Activated CD4-positive, alpha-beta memory T cell treated with anti-CD3 and anti-CD28 coated beads, Interleukin-2, amount 10 ng/mL, durations not matched to agents 7 days and 5 days (primary cell): ENCODE measurements at places on chromosomes 6 and 20.

DNA sequence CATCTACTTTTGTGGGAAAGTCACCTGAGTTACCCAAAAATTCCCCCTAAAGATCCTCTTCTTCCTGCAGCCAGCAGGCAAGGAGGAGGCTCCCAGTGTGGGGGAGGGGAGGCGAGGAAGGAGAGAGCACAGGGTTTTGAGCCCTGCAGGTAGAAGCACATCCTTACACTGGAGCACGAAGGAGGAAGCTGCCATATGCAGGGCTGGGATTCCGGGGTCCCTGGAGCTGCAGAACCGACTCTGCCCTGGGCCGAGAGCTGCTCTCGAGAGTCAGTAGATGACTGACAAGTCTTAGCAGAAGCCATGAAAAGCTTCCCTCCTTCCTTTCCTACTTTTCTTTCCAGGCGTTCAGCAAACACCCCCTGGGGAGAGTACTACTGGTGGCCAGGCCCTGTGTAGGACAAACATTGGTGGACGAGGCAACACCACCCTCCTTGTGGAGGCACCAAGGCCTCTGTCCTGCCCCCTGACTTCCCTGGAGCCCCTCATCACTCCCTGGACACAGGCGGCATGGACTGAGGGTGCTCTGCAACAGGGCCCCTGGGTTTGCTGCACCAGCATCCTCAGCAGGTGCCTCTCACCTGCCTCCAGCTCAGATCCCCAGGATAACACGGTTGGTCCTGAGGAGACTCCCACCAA is 211.7 kb upstream of the CST7 start:
- H3K36me3 ChIP-seq = no peaks in the 10 kb centered on the region
- no peaks in the 10 kb centered on the region for H3K27me3 ChIP-seq
- H3K4me3 ChIP-seq = no peak overlapping the region

DNA sequence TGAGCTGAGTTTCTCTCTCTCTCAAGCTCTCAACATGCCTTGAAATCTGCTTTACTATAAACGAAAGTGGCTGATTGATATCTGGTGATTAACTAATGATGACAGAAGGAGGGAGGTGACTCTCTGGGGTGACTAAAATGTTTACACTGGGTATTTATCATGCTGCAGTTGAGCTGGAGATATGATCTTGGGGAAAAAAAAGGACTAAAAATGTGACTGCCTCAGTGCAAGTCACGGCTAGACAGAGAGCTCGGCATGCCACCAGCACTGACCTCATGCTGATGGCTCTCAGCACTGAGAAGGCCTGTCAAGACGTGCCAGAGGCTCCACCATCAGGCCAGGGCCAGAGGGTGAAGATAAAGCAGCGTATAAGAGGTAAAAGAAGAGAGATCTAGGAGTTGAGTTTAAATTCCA is 103.1 kb upstream of the SPACA1 start:
- H3K4me3 ChIP-seq = no peak overlapping the region
- H3K36me3 ChIP-seq = no peaks in the 10 kb centered on the region
- peaks cover 29% of the 10 kb centered on the region for H3K27me3 ChIP-seq
- no peak overlapping the region for H3K27ac ChIP-seq
- no peaks in the 10 kb centered on the region for H3K4me1 ChIP-seq
- DNase-seq = no peak

DNA sequence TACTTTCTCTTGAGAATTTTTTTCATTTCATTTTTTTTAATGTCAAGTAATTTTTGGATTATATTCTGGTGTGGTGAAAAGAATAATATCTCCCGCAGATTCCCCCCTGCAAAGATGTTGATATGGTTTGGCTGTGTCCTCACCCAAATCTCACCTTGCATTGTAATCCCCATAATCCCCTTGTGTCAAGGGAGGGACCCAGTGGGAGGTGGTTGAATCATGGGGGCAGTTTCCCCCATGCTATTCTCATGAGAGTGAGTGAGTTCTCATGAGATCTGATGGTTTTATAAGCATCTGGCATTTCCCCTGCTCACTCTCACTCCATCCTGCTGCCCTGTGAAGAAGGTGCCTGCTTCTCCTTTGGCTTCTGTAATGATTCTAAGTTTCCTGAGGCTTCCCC is 58.7 kb upstream of the PMEPA1 start:
- no peak overlapping the region for H3K27ac ChIP-seq
- peaks cover 11% of the 10 kb centered on the region for H3K4me1 ChIP-seq
- no peaks in the 10 kb centered on the region for H3K36me3 ChIP-seq
- no peak for DNase-seq

GRCh38 chr20:59121714-59122565 is 41.7 kb upstream of the ZNF831 start:
- DNase-seq = no peak
- H3K27ac ChIP-seq = peak overlapping the region; percentile 83
- H3K4me1 ChIP-seq = peaks cover 52% of the 10 kb centered on the region
- peaks cover 4% of the 10 kb centered on the region for H3K36me3 ChIP-seq

- no peaks in the 10 kb centered on the region for H3K36me3 ChIP-seq
- H3K27ac ChIP-seq = no peak overlapping the region
- H3K4me1 ChIP-seq = peaks cover 10% of the 10 kb centered on the region
- peaks cover 2% of the 10 kb centered on the region for H3K27me3 ChIP-seq
- H3K4me3 ChIP-seq = no peak overlapping the region
Measured at GRCh38 chr20:2285613-2286012, 10.2 kb upstream of the TGM3 start.

DNA sequence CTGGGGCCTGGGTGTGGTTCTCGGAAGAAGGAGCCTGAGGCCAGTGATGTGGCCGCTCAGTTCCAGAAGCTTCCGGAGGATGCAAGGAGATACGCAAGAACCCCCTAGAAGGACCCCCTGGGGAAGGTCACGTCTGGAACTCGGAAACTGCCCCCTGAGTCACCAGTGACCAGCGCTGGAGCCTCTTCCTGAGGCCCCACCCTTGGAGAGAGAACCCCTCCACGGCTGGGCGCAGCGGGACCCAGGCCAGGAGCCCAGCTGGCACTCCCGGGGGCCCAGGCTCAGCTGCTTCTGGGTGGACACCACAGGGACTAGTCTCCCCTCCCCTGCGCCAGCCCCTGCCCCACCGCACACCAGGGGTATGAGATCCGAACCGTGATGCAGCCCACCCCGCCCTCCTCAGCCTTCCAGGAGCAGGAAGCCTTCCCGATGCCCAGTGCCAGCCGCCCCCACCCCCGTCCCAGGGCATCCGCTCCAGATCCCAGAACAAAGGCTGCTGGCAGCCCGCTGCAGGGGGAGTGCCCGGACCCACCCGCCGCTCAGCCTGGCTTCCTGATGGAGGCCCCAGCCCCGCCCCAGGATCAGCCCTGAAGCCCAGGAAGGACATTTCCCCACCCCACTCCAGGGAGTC is 7.5 kb downstream of the LAMA5 start:
- DNase-seq = no peak
- no peaks in the 10 kb centered on the region for H3K4me1 ChIP-seq
- no peaks in the 10 kb centered on the region for H3K27me3 ChIP-seq
- no peaks in the 10 kb centered on the region for H3K36me3 ChIP-seq
